Cardiac atrium fibroblast (primary cell): ENCODE measurements at places on chromosomes 2 and 18. TPM values are rescaled to one million over a fixed set of nuclear protein-coding genes. Genes with fewer than 3 reads are reported as not detected.

Gene PLEKHM3
- 5.1 and 7.5 TPM in 2 replicates for total RNA-seq

Gene IFIH1
- total RNA-seq = 3.1 and 3.9 TPM in 2 replicates

Gene SMCHD1
- 35.6 and 49.7 TPM in 2 replicates for total RNA-seq

Gene CD8B2
- not detected in 2 replicates for total RNA-seq

Gene TIMM21
- total RNA-seq = 39.5 and 50.4 TPM in 2 replicates

Gene NFU1
- 30.3 TPM in 2 replicates for total RNA-seq

Gene FAP
- total RNA-seq = 5.1 and 12.8 TPM in 2 replicates

Gene ITPRIPL1
- total RNA-seq = not detected in 2 replicates

Gene IRS1
- 13.3 and 17.3 TPM in 2 replicates for total RNA-seq

Gene KCNG2
- total RNA-seq = 2.3 and 9.7 TPM in 2 replicates

Gene KCTD1
- total RNA-seq = 10.1 and 15.1 TPM in 2 replicates

Gene AKAIN1
- total RNA-seq = not detected in 2 replicates

Gene IMPA2
- total RNA-seq = 9.9 and 30.1 TPM in 2 replicates

Gene PROC
- not detected in 2 replicates for total RNA-seq

Gene NEU2
- not detected in 2 replicates for total RNA-seq

Gene PRSS56
- not detected in 2 replicates for total RNA-seq

Gene KYNU
- not detected in 2 replicates for total RNA-seq

Gene SNORC
- total RNA-seq = not detected in 2 replicates

Gene SH3BP4
- 31.1 and 42.6 TPM in 2 replicates for total RNA-seq

Gene REEP1
- not detected in 2 replicates for total RNA-seq

Gene VAPA
- 195 and 214 TPM in 2 replicates for total RNA-seq

Gene ID2
- 211 and 327 TPM in 2 replicates for total RNA-seq
